ENCODE measurements at places on chromosomes 16 and 17.

GRCh38 chr17:7034955-7035590 lies 742 bp upstream of the SLC16A13 start:
- DNase-seq = no peak

DNA sequence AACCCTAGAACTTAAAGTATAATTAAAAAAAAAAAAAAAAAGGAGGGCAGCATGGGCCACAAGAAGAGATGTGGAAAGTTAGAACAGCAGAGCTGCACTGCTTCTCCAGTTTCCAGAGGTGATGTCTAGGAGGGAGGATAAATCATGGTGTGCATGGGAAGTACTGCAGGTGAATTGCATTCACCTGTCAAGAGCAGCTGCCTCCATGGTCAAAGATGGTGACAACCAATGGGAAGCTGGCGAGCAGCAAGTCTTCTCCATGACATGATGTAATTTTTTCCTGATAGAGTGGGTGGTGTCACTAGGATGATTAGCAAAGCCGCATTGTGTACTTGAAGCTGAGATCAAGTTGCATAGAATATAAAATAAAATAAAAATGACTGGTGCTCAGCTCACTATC lies 95.6 kb upstream of the HS3ST4 start:
- no peak for DNase-seq

GRCh38 chr17:54899721-54900456 lies 763 bp upstream of the TOM1L1 start:
- DNase-seq = no peak

GRCh38 chr17:18187226-18187625 lies 3.6 kb downstream of the ALKBH5 start:
- DNase-seq = no peak

DNA sequence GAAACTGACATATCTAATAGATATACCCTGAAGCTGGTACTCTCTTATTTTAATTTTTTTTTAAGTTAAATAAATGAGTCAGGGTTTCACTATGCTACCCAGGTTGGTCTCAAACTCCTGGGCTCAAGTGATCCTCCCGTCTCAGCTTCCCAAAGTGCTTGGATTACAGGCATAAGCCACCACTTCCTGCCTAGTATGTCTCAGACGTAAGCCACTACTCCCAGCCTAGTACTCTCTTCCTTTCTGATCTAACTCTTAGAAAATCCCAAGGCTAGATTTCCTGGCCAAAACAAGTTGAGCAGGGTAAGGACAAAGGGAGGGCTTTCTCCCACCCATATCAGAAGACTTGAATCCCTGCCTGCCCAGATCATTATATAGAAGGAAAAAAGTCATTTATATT lies 33.7 kb downstream of the HOXB1 start:
- DNase-seq = no peak

DNA sequence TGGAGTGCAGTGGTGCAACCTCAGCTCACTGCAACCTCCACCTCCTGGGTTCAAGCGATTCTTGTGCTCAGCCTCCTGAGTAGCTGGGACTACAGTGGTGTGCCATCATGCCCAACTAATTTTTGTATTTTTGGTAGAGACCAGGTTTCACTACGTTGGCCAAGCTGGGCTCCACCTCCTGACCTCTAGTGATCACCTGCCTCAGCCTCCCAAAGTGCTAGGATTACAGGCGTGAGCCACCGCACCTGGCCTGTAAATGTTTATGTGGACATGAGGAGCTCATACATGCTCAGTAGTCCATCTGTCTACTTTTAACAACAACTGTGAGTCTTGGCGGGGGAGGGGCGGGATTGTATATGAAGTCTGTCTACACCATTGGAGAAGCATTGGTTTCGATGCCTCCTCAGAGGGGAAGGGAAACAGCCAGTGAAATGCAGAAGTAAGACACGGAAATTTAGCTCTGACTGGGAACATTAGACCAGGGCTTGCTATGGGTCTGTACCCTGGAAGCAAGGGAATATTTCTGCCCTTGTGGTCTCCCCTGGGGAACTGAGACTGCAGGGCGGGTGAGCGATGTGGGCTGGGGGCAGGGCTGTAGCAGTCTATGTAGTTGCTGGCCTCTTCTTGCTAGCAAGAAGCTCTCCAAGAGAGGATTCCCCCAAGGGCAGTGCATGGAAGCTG lies 9.3 kb downstream of the NUBP1 start:
- no peak for DNase-seq

DNA sequence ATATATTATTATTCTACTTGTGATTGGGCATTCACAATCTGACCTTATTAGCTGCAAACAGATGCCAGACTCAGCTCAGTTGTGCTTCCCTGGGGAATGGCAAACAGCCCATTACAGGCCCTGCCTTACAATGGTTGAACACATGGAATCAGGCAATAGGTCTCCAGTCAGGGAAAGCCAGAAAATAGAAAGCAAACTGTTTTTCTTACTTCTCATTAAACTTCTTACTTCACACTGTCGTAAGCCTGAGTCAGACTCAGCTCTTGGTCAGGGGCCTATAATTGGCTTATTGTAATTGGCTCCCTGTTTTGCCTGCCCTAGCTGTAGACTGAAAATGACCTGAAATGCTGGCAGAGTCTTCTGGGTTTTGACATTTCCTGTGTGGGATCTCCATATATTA lies 77.0 kb upstream of the CA10 start:
- no peak for DNase-seq

GRCh38 chr16:14437426-14437825 lies 192.6 kb downstream of the PARN start:
- no peak for DNase-seq

GRCh38 chr17:18031955-18032354 lies 7.0 kb downstream of the ATPAF2 start:
- no peak for DNase-seq

DNA sequence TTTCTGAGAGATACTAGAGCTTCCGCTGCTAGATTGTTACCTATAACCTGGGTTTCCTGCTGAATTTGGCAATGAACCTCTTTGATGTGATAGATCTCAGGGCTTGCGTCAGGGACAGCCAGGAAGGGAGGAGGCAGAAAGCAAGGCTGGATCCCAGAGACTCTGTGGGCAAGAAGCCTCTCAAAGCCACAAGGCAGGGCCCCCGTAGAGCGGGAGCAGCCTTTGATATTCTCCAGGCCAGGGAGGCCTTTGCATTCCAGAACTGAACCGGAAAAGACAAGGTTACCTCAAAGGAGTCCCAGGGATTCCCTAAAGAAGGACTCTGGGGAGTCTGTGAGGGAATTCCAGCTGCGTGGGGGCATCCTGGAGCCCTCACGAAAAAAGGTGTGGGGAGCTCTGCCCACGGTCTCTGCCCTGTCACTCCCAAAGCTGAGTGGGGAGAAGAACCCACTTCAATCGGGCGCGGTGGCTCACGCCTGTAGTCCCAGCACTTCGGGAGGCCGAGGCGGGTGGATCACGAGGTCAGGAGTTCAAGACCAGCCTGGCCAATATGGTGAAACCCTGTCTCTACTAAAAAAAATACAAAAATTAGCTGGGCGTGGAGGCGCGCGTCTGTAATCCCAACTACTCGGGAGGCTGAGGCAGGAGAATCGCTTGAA lies 14.3 kb upstream of the SCIMP start:
- no peak for DNase-seq

- no peak for DNase-seq
Observed at GRCh38 chr17:19332371-19333131, 30.0 kb downstream of the B9D1 start.

DNA sequence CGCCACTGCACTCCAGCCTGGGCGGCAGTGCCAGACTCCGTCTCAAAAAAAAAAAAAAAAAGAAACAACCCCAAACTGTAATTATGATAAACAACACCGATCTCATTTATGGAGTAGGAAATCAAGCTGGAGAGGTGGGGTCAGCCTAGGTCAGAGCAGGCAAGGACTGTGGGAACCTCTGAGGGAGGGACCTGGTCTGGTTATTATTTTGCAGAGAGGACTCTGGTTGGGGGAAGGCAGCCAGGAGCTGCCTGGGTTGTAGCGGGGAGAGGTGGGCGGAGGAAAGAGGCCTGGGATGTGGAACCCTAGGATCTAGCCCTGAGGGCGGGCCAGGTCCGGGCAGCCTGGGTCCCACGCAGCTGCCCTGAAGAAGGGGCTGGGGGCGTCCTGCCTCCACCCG lies 10.9 kb upstream of the HS3ST6 start:
- no peak for DNase-seq

- DNase-seq = no peak
Observed at GRCh38 chr17:48520631-48521079, 10.2 kb downstream of the HOXB1 start.

GRCh38 chr16:8537691-8538342 lies 52.5 kb downstream of the TMEM114 start:
- DNase-seq = no peak

DNA sequence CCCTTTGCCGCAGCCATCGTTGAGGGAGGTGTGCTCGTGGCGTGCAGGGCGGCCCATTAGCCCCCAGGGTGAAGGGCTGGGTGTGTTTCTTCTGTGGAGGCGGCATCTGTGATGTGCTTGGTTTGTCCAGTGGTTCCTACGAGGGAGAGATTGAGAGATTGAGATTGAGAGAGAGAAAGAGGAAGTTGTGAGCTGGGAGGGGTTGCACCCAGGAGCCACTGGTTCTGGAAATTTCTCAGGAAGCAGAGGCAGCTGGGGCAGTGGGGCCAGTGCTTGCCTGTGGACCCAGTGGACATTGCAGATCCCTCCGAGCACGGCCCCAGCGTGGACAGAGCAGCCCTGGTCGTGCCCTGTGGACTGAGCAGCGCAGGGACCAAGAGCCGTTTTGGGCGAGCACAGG lies 72.0 kb upstream of the ZNF750 start:
- no peak for DNase-seq

- DNase-seq = no peak
Observed at GRCh38 chr16:69316595-69317034, 5.5 kb downstream of the VPS4A start.

DNA sequence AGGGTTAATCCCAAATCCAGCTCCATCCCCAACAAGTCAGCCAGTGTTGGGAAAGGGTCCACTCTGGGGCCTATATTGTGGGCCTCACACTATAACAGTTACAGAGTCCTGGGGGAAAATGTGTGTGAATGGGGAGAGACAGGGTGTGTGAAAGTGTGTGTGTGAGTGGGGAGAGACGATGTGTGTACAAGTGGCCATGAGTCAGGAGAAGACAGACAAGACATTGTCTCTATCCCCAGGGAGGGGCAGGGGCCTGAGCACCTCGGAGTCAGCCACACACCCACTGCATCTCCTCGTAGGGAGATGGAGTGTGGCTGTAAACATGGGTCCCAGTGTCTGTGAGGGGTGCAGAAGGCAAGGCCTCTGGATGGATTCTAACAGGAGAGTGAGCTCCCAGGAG lies 2.9 kb downstream of the CRHR1 start:
- no peak for DNase-seq

DNA sequence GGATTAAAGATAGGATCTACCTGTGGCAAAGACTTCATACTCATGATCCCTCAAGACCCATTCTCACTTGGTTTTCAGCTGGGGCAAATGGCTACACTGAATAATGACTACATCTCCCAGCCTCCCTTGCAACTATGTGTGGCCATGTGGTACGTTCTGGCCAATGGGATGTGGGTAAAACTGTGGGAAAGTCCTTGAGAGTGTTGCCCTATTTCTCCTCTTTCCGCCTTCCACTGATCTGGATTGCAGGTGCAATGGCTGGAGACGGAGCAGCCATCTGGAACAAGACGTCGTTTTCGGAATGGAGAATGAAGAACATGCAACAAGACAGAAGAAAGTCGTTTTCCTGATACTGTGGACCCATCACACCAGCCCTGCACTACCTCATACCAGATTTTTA lies 48.5 kb downstream of the HAPSTR1 start:
- no peak for DNase-seq

DNA sequence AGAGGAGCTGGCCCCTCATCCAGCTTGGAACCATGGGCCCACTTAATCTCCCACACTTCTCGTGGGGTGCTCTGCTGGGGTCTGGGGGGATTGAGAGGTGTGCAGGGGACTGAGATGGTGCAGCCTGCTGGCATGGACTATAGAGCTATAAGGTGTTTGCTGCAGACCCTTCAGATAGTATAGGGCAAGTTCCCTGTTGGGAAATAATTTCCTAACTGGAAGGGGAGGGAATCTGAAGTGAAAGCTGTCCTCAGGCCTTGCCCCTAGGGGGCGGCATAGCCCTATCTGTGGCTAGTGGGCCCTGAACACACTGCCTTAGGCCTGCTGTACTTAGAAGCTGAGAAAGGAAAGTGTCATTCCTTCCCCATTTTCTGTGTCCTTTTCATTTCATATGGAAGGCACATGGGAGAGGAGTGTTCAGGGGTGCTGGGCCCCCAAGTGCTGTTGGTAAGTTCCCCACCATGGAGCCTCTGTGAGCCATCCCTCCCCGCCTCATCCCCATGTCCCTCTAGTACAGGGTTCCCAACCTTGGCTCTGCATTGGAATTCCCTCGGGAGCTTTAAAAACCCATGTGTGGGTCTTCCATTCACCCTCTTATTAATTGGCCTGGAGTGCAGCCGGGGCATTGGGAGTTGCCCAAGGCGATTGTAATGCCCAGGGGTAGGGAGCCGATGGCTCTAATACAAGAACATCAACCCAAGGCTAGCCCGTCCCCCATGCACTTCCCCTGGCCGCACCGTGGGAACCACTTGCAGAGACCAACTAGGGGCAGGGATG lies 19.7 kb downstream of the GOSR2 start:
- no peak for DNase-seq

DNA sequence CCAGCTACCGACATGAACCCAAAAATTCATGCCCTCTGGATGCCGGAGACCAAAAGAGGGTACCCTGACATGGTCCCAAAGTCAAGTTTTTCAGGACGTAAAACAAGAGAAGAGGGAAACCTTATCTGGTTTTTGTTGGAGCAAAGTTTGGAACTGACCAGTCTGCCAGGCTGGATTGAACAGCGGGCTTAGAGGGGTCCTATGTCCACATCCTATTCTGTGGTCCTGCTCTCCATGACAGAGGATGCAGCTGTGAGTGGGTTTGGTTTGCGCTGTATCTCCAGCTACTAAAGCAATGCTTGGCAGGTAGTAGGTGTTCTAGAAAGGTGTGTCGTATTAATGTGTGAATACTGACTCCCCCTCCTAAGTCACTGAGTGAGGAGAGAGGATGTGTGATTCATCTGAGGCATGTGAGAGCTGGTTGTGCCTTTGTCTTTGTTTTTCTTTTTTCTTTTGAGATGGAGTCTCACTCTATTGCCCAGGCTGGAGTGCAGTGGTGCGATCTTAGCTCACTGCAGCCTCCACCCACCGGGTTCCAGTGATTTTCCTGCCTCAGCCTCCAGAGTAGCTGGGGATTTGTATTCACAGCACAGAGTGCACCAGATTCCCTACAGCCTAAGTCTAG lies 31.0 kb downstream of the PMM2 start:
- DNase-seq = no peak
